Liver (tissue), 10 donors: ENCODE measurements at places on chromosomes 2 and 18.

DNA sequence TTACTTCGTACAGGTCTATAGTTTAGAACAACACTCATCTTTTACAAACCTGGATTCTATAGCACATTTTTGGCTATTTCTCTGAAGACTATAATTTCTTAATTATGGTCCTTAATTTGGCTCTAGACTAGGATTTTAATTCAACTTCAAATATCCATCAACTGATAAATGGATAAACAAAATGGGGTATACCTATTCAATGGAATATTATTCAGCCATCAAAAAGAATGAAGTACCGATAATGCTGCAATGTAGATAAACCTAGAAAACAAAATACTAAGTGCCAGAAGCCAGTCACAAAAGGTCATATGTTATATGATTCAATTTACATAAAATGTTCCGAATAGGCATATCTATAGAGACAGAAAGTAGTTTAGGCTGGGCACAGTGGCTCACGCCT lies 15.2 kb upstream of the RIF1 start:
- no peak for DNase-seq

- no peak for DNase-seq
These were observed 81.5 kb downstream of the EFEMP1 start for GRCh38 chr2:55842046-55842445.

DNA sequence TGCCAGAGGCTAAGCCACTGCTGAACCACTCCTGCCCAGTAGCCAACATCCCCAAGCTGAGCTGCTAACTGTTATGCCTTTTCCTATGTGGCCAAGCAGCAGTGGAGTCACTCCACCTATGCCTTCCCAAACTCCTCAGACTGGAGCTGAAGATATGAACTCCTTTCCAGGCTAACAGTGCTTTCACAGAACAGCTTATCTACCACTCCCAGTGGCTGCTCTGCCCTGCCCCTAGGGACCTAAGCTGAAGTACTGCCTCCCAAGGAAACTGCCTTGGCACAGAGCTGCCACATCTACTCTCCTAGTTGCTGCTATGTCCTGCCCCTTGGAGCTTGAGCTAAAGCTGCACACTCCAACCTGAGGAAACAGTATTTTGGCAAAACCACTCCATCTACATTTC lies 275.9 kb downstream of the RBM43 start:
- DNase-seq: no peak

GRCh38 chr2:197010200-197011020 lies 83.9 kb upstream of the PGAP1 start:
- no peak for DNase-seq

DNA sequence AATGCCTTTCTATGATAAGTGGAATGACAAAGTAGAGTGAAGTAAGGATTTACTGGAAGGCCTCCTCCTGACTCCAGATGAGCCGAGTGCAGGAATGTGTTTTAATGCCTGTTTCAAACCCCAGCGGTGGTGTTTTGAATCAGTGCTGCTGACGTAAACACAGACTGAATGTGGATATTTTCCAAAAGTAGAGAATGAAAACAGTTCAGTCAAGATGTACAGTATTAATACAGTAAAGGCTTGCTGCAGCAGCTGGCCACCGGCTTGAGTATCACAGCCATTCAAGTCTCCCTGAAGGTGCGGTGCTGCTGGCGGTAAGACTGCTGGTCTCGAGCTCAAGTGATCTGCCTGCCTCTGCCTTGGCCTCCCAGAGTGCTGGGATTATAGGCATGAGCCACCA lies 46.7 kb downstream of the ARHGAP28 start:
- DNase-seq: no peak

DNA sequence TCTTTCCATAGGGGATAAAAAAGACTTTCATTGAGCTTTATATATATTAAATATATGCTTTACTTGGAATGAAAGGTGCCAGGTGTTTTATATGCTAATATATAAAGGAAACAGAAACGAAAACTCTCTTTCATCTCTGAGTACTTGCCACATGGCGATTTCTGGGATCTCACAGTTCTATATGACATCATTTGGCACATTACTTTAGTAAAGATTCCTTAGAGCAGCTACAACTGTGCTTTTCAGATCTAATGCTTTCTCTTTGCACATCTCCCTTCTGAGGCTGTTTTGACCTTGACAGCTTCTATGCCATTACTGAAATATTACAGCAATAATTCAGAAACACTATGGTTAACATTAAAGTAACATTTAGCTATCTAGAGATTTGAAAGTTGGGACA lies 1082.9 kb upstream of the CDH2 start:
- DNase-seq: no peak

DNA sequence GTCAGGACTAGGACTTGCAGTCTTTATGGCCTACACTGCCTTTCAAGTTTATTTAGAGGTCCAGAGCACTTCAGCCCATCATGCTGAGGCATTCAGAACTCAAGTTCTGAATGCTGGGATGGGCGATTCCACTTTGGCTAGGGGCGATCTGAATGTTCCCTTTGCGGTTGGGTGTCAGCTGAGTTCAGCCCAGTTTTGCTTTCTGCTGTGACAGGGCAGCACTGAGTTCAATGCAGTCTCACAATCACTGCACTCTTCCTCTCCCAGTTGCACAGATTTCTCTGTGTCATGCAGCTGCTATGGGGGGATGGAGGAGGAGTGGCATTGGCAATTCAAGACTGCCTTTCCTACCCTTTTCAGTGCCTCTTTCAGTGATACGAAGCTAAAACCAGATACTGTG lies 1232.0 kb upstream of the FAM98A start:
- no peak for DNase-seq

DNA sequence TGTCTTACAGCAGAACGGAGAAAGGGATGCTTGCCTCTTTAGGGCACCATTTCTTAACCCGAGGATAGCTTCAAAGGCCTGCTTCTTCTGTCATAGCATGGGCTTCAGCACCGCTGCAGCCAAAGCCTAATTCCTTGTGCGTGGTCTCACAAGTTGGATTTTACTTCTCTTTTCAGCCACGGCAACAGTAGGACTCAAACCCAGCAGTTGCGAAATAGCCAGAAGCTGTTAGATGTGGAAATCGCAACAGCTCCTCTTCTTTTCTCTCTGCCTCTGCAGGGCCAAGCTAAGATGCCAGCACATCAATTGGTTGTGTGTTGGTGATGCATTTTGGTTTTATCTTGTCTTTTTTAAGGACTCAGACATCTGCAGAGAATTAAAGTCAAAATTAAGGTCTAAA lies 3.1 kb downstream of the NRXN1 start:
- DNase-seq: no peak

GRCh38 chr2:77721593-77721992 lies 199.4 kb upstream of the LRRTM4 start:
- no peak for DNase-seq

DNA sequence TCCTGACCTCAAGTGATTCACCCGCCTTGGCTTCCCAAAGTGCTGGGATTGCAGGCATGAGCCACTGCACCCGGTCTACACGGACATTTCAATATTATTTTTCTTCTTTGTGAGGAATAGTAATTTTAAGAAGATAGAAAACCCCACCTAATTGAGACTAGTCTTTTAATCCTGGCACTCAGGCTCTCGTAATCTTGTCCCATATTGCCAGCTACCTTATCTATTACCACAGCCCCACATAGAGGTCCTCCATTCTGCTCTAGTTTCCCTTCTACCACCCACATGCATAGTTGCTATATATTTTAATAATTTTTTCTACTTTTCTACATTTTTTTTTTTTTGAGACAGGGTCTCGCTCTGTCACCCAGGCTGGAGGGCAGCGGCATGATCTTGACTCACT lies 9.5 kb upstream of the USP14 start:
- DNase-seq: no peak

DNA sequence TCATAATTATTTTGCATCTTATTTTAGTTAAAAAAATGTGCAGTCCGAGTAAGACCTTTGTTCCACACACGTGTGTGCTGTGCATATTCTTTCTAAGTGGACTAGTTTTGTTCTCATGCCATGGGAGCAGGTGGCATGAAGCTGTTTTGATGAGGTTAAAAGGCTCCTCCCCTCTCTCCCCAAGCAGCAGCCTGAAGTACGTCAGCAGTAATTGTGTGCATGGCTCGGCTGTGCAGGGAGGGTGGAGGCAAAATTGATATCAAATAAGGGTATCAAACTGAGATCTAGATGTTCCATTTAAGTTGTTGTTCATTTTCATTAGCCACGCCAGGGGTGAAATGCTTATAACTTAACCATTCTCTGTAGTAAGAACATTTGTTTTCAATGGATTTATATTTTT lies at the start of gene NYAP2:
Gene NYAP2 (plus strand): TSS at position 207 of the 400 bp plus-strand sequence. CDS start 9,171 bp downstream, outside the sequence.
- no peak for DNase-seq

DNA sequence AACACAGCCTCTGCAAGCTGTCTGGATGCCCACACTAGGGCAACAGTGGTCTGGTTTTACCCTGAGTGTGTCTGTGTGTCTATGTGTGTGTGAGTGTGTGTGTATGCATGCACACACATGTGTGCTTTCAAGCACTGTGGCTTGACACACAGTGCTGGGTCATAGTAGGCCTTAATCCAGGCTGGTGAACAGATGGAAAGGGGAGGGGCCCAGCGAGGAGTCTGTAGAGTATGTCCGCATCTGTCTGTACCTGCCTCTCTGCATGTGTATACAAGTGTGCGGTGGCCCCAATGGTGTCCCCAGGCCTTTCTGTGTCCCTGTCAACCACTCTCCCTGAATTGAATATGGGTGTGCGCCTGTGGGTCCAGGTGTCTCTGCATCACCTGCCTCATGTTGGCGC lies 9.3 kb upstream of the KCNIP3 start:
- no peak for DNase-seq

- no peak for DNase-seq
These were observed 91.6 kb upstream of the TANK start for GRCh38 chr2:161068670-161069069.

DNA sequence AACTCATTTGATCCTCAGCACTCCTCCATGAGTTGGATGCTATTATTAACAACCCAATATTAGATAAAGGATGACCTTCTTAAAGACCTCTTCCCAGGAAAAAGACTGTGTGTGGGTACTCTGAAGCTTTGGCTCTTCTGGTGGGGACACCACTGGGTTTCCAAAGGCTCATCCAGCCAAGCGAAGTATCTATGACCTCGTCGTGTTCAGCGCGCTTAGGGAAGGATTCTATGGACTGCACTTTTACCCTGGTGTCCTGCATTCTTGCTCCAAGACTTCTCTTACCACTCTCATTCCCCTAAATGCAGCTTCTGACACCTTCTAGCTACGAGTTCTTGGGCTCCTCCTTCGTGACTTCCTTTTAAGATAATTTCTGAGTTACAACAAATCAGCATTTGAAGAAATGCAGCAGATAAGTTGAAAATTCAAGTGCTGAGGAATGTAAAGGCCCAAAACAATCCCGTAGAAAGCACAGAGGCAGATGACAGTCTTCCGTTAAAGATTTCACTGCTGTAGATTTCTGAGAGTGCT lies 673 bp upstream of the HNMT start:
- no peak for DNase-seq

DNA sequence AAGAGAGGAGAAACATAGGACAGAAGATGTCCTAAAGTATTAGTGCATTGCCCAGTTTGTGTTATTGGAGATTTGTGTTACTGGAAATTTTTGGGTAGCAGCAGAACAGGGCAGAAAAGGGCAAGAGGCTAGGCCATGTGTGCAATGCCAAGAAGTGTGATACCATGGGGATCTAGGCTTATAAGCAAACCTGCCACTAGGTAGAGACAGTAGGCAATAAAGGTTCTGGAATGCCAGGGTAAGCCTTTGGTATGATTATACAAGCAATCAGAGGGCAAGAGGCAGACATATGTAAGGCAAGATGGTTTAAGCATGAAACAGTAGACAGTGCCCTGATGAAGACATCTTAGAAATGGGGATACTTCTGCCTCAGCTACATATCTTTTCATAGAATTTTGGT lies 12.3 kb upstream of the CERS6 start:
- DNase-seq: no peak

- no peak for DNase-seq
These were observed 536 bp upstream of the SLC25A12 start for GRCh38 chr2:171894612-171894947.

DNA sequence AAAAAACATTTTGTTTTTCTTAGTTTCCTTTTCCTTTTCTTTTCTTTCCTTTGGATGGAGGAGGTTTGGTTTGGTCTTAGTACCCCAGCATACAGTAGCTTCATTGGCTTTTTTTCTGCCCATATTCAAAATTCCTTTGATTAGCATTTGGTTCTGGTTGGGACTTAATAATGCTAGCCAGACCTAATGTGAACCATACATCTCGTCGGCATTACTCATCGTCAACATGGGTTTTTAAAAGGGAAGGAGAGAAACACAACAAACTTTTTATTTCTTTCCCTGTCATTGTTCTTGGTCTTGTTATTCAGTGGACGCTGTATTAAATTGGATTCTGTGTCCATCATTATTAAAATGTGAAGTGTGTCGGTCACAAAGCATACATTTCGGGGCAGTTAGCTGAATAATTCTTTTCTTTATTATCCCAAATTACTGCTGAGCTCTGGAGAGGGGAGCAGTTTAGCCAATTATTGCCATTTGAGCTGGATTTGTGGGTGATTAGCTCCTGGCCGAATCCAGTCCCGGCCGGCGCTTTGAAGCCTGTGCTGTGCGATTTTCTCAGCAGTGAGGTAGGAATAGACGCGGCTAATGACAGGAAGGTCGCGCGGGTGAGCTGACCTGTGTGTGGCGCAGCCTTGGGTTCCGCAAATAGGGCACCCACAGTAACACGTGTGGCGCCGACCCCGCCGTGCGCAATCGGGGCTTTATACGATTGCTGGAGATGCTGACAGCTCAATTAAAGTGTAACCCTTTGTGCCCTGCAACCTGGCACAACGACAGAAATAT lies 303.3 kb downstream of the GBX2 start:
- no peak for DNase-seq

- peak; percentile 35 for DNase-seq
These were observed 43.9 kb upstream of the NEMP2 start for GRCh38 chr2:190578158-190579057.

GRCh38 chr18:22186484-22186971 lies 17.1 kb downstream of the GATA6 start:
- no peak for DNase-seq

DNA sequence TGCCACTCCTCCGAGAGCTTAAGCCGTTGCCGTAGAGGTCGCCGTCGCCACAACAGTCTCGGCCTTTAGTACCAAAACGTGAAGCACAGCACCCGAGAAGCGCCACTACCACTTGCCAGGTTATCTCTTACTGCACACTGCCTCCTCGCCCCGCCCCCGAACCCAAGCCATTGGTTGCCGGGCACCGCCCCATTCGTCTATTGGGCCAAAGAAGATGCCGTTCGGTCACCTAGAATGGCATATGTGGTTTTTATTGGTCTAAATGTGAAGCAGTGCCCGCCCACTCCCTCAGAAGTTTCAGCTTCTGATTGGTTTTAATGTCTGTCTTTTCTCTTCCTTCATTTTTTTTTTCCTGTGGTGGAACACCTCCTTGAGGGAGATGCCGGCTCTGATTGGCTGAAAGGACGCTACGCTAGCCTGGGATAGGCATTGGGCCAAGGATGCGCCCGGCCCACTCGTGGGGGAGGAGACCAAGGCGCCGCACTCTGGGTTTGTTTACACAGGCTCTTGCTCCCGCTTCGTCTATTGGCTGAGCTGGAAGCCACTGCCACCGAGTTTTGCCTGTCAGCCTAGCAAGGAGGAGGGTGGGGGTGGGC lies at the start of gene PAIP2B:
Gene PAIP2B (minus strand): TSS at position 139 of the 596 bp plus-strand sequence. CDS start 24,514 bp downstream, outside the sequence.
- DNase-seq: peak; percentile 98

DNA sequence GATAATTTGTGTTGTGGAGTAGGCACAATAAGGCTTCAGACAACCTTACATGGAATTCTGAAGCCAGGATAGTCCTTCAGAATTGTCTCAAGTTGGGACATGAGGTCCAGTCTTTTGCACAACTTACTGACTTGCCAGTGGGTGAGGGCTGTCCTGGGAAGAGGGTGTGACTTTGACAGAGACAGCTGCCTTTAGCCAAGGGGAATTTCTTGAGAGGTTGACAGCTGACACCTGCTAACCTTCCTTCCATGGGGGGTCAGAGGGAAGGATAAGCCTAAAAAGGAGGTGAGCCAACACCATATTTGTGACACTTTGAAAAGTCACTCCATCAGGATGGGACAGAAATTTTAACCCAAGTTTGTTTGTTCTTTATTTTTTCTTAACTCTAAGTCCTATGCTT lies 907.8 kb upstream of the CRIM1 start:
- DNase-seq: no peak
